ENCODE measurements at places on chromosomes 11 and 22. TPM values are rescaled to one million over a fixed set of nuclear protein-coding genes. Genes with fewer than 3 reads are reported as not detected.

- H3K27ac ChIP-seq = no peak overlapping the region
- no peak overlapping the region for H3K4me3 ChIP-seq
- peaks cover 19% of the 10 kb centered on the region for H3K27me3 ChIP-seq
- DNase-seq = no peak
- H3K36me3 ChIP-seq = no peaks in the 10 kb centered on the region
- H3K4me1 ChIP-seq = peaks cover 2% of the 10 kb centered on the region
These were observed 133.0 kb downstream of the PLEKHA7 start for GRCh38 chr11:16881074-16881709.

- no peaks in the 10 kb centered on the region for H3K4me1 ChIP-seq
- no peaks in the 10 kb centered on the region for H3K27me3 ChIP-seq
- H3K4me3 ChIP-seq = no peak overlapping the region
- peaks cover 4% of the 10 kb centered on the region for H3K36me3 ChIP-seq
These were observed 49.0 kb upstream of the BID start for GRCh38 chr22:17823226-17823625.

DNA sequence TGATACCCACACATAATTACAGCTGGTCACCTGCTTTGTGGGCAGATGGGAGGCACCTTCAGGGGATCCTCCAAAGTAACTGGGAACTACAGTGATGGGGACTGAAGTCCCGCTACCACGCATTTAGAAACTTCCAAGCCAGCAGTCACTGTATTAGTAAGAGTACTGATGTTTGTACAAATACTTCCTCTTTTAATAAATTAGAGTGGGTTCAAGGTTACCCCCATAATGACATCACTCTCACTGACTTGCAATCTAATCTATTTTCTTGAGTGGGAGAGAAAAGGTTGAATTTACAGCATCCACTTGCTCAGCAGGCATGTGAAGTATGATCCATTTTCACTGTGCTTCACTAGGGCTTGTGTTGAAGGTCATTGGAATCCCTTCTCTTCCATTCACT lies 72.1 kb upstream of the TIMP3 start:
- H3K27me3 ChIP-seq = peaks cover 2% of the 10 kb centered on the region
- no peaks in the 10 kb centered on the region for H3K36me3 ChIP-seq
- peaks cover 2% of the 10 kb centered on the region for H3K4me1 ChIP-seq
- no peak overlapping the region for H3K4me3 ChIP-seq

GRCh38 chr11:70507466-70508230 lies 109.3 kb downstream of the CTTN start:
- no peak for DNase-seq
- no peaks in the 10 kb centered on the region for H3K4me1 ChIP-seq
- no peak overlapping the region for H3K27ac ChIP-seq
- H3K36me3 ChIP-seq = peaks cover 8% of the 10 kb centered on the region

- no peak overlapping the region for H3K4me3 ChIP-seq
- H3K36me3 ChIP-seq = no peaks in the 10 kb centered on the region
- no peak overlapping the region for H3K27ac ChIP-seq
These were observed 97.0 kb upstream of the DRD2 start for GRCh38 chr11:113572136-113572735.

DNA sequence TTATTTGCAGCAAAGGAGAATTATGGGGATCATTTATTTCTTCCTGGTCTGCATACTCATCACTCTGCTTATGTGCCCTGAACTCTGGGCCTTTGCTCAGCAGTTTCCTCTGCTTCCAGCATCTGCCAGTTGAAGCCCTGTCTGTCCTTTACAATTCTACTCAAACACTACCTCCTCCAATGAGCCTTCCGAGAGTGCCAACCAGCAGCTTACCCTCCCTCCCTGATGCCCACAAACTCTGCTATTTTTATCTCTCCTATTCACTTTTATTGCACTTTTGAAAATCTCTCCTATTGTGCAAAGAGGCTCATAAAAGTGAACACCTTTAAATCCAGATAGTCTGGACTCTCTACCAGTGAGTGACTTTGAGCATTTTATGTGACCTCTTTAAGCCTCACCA lies 3.6 kb upstream of the ME3 start:
- no peaks in the 10 kb centered on the region for H3K36me3 ChIP-seq
- peaks cover 6% of the 10 kb centered on the region for H3K4me1 ChIP-seq
- DNase-seq = no peak
- no peak overlapping the region for H3K4me3 ChIP-seq
- peaks cover 10% of the 10 kb centered on the region for H3K27me3 ChIP-seq
- no peak overlapping the region for H3K27ac ChIP-seq

GRCh38 chr11:74460065-74460464 lies 7.3 kb downstream of the KCNE3 start:
- no peak overlapping the region for H3K27ac ChIP-seq
- peaks cover 4% of the 10 kb centered on the region for H3K27me3 ChIP-seq
- no peak for DNase-seq
- H3K4me3 ChIP-seq = no peak overlapping the region
- no peaks in the 10 kb centered on the region for H3K4me1 ChIP-seq

GRCh38 chr22:41382098-41382578 lies 396 bp downstream of the TEF start:
- no peaks in the 10 kb centered on the region for H3K27me3 ChIP-seq
- DNase-seq = peak; percentile 69
- H3K36me3 ChIP-seq = no peaks in the 10 kb centered on the region
- H3K4me1 ChIP-seq = peaks cover 16% of the 10 kb centered on the region
- peak overlapping the region; percentile 89 for H3K27ac ChIP-seq
- peak overlapping the region; percentile 85 for H3K4me3 ChIP-seq

DNA sequence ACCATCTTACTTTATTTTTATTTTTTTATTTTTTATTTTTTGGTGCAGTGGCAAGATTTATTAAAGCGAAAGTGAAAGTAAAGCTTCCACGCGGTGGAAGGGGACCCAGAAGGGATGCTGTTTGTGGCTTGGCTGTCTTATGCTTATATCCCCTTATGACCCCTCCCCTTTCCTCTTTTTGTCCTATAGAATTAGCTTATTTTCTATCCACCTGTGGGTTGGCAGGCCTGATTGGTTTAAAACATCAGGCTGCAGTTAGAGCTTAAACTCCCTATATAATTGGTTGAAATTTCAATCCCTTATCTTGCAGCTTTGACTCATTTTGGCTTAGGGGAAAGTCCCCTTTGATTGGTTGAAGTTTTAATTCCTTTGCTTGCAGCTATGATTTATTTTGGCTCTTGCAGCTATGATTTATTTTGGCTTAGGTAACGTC lies 50.5 kb downstream of the NNMT start:
- no peaks in the 10 kb centered on the region for H3K27me3 ChIP-seq
- peak; percentile 8 for DNase-seq
- H3K27ac ChIP-seq = no peak overlapping the region
- H3K4me3 ChIP-seq = no peak overlapping the region
- H3K4me1 ChIP-seq = peaks cover 4% of the 10 kb centered on the region

DNA sequence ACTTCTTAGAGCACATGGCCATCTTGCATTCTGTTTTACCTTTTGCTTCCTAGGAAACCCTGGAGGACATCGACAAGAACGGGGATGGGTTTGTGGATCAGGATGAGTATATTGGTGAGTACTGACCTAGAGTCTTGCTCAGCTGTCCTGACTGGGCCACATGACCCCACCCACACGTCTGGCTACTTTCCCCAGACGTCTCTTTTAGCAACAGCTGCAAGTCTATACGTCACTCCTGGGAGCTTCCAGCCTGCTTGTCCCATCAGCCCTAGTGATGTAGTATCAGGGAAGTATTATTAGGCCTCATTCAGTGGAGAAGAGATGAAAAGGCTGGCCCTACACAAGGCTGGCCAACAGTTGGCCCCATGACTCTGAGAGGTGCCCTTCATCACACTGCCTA lies 9.6 kb downstream of the RCN1 start:
- H3K4me1 ChIP-seq = peaks cover 9% of the 10 kb centered on the region
- no peaks in the 10 kb centered on the region for H3K27me3 ChIP-seq
- no peak overlapping the region for H3K4me3 ChIP-seq
- no peak for DNase-seq

- H3K4me1 ChIP-seq = no peaks in the 10 kb centered on the region
- H3K36me3 ChIP-seq = no peaks in the 10 kb centered on the region
- no peak overlapping the region for H3K4me3 ChIP-seq
These were observed 38.1 kb upstream of the PRDM11 start for GRCh38 chr11:45108070-45109064.

GRCh38 chr11:13205486-13205885 lies 72.1 kb upstream of the BMAL1 start:
- DNase-seq = no peak
- no peak overlapping the region for H3K27ac ChIP-seq
- peaks cover 2% of the 10 kb centered on the region for H3K27me3 ChIP-seq
- H3K4me1 ChIP-seq = peaks cover 34% of the 10 kb centered on the region

- no peak for DNase-seq
- H3K4me1 ChIP-seq = no peaks in the 10 kb centered on the region
- no peak overlapping the region for H3K27ac ChIP-seq
- no peak overlapping the region for H3K4me3 ChIP-seq
These were observed 103.2 kb upstream of the GALNT18 start for GRCh38 chr11:11724994-11725393.

GRCh38 chr11:36567694-36568093 lies at the start of gene RAG1:
Gene RAG1 (plus strand): TSS chr11:36568007. CDS start chr11:36573305, 5,298 bp downstream.
- peaks cover 44% of the 10 kb centered on the region for H3K27me3 ChIP-seq
- no peak within 1 kb of the TSS for H3K27ac ChIP-seq
- H3K4me3 ChIP-seq = no peak within 1 kb of the TSS
- H3K36me3 ChIP-seq = no peaks in the 10 kb centered on the region

DNA sequence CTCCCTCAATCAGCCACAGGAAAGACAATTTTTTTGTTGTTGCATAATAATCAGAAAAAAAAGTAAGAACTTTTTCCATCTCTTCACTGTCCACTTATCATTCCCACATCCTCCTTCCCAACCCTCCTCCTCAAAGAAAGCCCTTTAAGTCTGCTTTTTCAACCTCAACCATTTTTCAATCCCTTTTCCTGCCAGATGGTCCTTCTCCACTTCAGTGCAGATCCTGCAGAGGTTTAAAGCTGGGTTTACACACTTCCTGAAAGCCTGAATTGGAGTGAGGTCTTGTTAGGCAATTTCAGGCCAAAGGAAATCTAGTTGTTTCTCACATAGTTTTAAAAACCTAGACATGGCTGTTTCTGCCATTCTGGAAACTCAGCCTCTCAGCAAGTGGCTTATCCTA lies 78.3 kb downstream of the RPL27A start:
- H3K27me3 ChIP-seq = no peaks in the 10 kb centered on the region
- no peaks in the 10 kb centered on the region for H3K36me3 ChIP-seq
- no peaks in the 10 kb centered on the region for H3K4me1 ChIP-seq
- DNase-seq = no peak
- H3K4me3 ChIP-seq = no peak overlapping the region

- no peaks in the 10 kb centered on the region for H3K27me3 ChIP-seq
- peak overlapping the region; percentile 53 for H3K27ac ChIP-seq
- H3K4me3 ChIP-seq = no peak overlapping the region
- peaks cover 34% of the 10 kb centered on the region for H3K36me3 ChIP-seq
- no peak for DNase-seq
These were observed 4.0 kb downstream of the FTH1 start for GRCh38 chr11:61963282-61964057.

GRCh38 chr11:36744375-36745168 lies 146.5 kb upstream of the RAG2 start:
- H3K4me3 ChIP-seq = no peak overlapping the region
- H3K27ac ChIP-seq = no peak overlapping the region
- H3K4me1 ChIP-seq = peaks cover 3% of the 10 kb centered on the region
- DNase-seq = peak; percentile 82
- H3K36me3 ChIP-seq = no peaks in the 10 kb centered on the region
- peaks cover 30% of the 10 kb centered on the region for H3K27me3 ChIP-seq

Gene CATSPERZ
- total RNA-seq = not detected

Gene TRIM5
- total RNA-seq = 21.5 TPM

Gene UBQLNL
- not detected for total RNA-seq

Gene PHF5A
- total RNA-seq = 65.2 TPM
